Brain microvascular endothelial cell (primary cell): ENCODE measurements at places on chromosomes 12 and 14.

DNA sequence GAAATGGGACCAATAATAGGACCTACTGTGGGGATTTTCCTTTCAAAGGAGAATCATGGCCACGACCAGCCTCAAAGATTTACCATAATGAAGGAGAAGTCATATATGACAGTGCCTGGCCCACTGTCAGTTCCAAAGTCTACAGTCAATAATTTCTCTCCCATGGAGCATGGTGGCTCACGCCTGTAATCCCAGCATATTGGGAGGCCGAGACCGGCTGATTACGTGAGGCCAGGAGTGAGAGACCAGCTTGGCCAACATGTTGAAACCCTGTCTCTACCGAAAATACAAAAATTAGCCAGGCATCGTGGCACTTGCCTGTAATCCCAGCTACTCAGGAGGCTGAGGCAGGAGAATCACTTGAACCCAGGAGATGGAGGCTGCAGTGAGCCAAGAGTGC lies 13.8 kb downstream of the IRF2BPL start:
- no peak for DNase-seq

DNA sequence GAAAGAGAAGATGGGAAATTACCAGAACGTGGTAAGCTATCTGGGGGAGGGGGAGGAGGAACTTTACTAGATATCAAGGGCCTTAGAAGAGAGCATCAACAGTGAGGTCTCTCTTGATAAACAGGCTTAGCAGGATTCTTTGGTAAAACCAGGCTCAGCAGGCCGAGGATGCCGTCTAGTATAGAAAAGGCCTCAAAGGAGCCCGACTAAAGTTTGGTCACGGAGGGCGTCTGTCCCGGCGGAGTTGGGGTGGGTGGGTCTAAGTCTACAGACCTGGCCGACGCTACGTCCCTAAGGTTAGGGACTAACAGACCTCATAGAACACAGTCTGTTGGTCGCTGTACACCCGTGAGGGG lies 538 bp upstream of the TIGAR start:
- no peak for DNase-seq

GRCh38 chr12:6688543-6688998 lies 604 bp downstream of the ZNF384 start:
- peak; percentile 2 for DNase-seq

- no peak for DNase-seq
Measured at GRCh38 chr12:113471619-113472171, at the start of gene LHX5. LHX5 (minus strand) TSS chr12:113471871; CDS start chr12:113471498, 373 bp downstream.

GRCh38 chr12:120229487-120230325 lies 28.8 kb upstream of the RPLP0 start:
- DNase-seq: no peak

DNA sequence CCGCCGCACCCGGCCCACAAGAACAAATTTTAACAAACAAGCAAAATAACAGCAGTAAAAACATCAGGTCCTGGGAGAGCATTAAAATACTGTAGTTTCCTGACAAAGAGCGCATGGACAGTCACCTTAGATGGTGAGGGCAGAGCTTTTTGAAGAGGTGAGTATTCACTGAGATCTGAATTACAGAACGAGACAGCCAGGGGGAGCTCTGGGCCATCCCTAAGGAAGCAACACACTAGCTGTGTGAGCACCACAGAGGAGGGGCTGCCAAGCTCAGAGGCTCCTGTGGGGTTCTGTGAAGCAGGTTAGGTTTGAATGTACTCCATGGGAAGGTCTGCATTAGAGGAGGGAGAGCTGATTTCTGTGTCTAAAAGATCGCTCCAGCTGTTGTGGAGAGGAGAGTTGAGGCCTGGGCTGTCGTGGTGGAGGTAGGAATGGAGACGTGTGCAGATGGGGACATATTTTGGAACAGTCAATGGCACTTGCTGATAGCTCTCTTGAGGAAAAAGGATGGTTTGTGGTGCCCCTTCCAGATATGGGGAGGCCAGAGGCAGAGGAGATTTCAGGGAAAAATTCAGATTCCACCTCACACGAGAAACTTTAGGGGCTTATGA lies 72.9 kb downstream of the TRAFD1 start:
- DNase-seq: peak; percentile 47

DNA sequence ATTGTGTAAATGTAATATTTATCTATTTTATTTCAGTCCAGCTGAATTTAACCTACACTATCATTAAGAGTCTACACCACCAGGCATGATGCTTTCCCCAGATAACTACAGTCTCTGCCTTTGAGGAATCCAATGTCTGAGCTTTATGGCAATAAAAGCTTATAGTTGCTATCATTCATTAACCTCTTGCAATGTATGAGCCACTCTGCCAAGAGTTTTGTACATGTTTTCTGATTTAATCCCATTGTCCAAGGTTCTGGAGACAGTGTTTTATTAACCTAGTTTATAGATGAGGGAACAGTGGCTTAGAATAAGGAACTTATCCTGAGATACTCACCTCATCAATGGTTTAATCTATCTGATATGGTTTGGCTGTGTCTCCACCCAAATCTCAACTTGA lies 17.1 kb upstream of the KITLG start:
- no peak for DNase-seq

GRCh38 chr14:33992274-33993007 lies 41.6 kb upstream of the EGLN3 start:
- DNase-seq: no peak

DNA sequence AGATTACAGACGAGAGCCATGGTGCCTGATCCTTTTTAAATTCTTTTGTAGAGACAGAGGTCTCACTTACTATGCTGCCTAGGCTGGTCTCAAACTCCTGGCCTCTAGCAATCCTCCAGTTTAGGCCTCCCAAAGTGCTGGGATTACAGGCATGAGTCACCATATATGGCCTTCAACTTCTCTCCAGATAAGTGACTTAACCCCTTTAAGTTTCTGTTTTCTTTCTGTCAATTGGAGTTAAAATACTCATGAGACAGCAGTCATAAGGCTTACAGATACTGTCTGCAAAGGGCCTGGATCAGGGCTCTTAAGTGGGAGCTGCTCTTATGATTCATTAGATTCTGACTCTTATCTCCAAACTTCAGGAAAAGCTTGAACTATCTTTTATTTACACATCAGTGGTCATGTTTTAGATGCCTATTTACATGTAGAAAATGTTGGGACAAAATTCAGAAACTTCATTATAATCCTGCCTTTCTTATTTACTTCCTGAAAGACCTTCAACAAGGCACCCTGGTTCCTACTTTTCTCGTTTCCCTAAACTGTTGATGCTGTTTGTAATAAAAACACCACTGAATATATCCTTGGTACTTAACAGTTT lies 271.5 kb upstream of the TBX3 start:
- DNase-seq: peak; percentile 7

DNA sequence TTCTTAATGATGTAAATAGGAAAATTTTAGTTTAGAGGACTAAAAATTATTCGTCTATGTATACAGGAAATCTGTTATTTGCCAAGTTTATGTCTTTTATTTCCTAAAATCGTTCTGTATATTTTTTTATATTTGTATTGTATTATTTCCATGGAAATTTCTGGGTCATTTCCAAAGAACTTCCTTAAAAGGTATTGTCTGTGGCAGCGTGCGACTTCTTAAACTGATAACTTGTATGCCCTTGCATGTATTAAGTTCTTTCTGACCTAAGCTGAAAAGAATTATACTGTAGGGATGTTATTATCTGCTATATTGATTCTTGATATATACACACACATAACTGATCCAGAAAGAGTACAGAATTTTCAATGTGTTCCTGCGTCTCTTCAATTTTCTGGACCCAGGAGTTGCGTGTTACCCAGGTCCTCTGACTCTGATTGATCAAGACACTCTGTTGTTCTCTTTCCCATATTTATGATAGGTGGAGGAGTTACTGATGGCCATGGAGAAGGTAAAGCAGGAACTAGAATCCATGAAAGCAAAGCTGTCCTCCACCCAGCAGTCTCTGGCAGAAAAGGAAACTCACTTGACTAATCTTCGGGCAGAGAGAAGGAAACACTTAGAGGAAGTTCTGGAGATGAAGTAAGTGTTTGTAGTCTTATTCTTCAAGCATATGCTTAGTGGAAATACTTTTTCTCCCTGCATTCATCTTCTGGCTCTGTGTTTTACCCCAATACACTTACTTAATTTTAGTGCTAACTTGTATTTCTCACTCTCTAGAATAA lies 298.5 kb downstream of the ERC1 start:
- no peak for DNase-seq

DNA sequence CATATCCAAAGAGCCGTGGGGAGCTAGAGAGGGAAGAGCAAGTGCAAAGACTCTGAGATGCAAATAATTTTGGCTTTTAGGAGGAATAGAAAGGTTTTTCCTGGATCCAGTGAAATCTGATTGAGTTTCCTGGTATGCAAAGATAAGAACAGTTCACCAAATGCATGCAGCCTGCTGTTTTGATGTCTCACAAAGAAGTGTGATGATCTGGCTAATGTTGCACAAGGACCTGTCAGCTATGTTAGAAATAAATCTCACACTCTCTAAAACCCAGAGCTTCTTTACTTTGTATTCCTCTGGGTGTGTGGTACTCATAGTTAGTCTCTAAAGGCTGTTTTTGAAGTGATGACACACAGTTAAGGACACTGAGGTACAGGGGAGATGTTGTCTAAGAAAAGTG lies 321.4 kb downstream of the AACS start:
- no peak for DNase-seq

GRCh38 chr14:69685716-69686115 lies 74.3 kb downstream of the SUSD6 start:
- no peak for DNase-seq

DNA sequence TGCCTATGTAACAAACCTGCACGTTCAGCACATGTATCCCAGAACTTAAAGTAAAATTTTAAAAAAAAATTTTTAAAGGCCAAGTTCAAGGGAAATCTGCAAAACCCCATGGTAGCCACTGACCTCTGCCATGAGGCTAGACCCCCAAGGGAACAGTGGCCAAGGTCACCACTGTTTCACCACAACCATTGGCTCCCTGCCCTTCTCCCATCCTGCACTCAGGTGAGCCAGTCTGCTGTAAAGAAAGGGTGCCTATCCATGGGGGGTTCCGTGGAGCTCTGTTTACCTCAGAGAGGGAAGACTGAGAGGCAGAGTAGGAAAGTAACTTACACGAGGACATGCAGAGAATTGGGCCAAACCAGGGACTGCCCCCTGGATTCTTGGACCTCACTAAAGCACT lies 38.6 kb downstream of the VWF start:
- no peak for DNase-seq
